ENCODE measurements at places on chromosomes 4 and X. TPM values are rescaled to one million over a fixed set of nuclear protein-coding genes. Genes with fewer than 3 reads are reported as not detected.

DNA sequence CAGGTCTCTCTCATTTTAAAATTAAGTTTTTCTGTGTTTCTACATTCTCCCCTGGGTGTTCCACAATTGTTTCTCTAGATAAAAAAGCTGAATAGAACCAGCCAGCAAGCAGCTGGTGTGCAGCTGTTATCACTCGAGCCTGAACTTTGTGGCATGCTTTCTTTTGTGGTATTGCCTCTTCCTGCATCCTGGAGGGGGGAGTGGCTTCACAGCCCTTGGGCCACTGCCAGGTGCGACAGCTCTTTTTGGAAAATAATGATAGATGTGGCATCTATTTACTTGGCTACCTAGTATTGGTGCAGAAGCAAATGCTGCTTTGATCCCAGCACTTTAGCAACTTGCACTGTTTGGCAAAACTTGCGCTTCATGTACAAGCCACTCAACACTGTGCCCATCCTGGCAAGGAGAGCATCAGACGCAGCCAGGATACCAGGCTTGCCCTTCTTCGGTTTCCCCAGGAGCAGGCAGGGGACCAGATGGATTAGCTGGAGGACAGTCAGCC is 69.4 kb downstream of the HMGB2 start:
- H3K36me3 ChIP-seq: no peaks in the 10 kb centered on the region
- no peak overlapping the region for H3K4me3 ChIP-seq
- H3K27me3 ChIP-seq: no peaks in the 10 kb centered on the region
- DNase-seq: no peak
- H3K27ac ChIP-seq: no peak overlapping the region
- peaks cover 8% of the 10 kb centered on the region for H3K4me1 ChIP-seq

- H3K27me3 ChIP-seq: no peaks in the 10 kb centered on the region
- no peak overlapping the region for H3K27ac ChIP-seq
- no peak overlapping the region for H3K4me3 ChIP-seq
These were observed 45.7 kb downstream of the MID1 start for GRCh38 chrX:10574663-10575062.

DNA sequence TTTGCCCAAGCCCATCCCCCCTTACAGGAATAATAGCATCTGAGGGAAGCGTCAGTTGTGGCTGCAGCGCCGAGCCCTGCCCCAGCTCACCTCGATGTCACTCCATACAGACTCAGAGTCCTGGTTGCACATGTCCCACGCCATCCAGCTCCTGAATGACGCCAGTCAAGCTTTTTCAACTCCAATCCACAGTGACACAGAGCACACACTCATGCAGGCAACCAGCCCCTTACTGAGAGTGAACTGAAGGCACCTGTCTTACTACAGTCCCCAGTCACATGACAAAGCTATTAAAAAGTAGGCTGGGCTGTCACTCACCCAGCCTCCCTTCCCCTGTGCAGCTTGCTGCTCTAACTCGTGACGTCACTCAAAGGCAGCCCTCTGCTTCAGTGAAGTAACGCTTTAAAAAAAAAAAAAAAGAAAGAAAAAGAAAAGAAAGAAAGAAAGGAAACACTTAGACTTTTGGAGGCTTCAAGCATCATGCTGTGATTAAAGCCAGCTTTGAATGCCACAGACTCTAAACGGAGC is at the start of gene PPARGC1A:
PPARGC1A (minus strand) TSS at position 234 of the 528 bp plus-strand sequence; CDS start at position 144, 90 bp downstream.
- peak; percentile 88 for DNase-seq
- H3K4me3 ChIP-seq: peak within 1 kb of the TSS; percentile 55
- H3K27me3 ChIP-seq: no peaks in the 10 kb centered on the region
- peak within 1 kb of the TSS; percentile 86 for H3K27ac ChIP-seq
- H3K4me1 ChIP-seq: peaks cover 54% of the 10 kb centered on the region

DNA sequence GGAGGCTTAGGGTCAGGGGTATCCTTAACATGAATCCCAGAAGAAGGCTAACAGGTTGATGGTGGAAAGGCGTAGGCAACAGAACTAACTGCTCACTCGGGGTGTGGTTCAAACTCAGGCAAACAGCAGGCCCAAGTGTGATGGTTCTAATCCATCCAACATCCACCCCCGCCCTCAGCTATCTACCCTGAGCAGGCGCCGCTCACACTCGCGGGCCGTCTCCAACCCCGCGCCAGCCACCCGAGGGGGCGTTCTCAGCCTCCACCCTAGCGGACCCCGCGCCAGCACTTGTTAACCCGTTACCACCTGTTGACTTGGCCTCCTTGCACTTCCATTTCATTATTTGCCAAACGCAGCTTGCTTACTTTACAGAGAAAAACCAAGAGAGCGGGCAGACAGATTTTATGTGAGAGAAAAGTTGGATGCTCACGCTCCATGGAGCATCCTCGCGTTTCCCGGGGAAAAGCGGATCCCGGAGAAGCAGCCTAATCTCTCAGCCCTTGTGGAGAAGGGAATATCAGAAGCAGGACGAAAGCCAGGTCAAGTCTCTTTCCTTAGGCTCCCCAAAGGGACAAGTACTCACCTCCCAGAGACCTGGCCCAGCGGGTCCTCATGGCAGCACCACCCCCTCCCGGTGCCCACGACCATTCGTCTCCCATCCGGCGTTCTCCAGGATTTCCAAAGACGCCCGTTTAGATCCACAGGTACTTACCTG is 773 bp downstream of the SNCA start:
- H3K4me3 ChIP-seq: peak overlapping the region; percentile 68
- no peaks in the 10 kb centered on the region for H3K27me3 ChIP-seq
- H3K4me1 ChIP-seq: peaks cover 22% of the 10 kb centered on the region
- DNase-seq: no peak

- no peaks in the 10 kb centered on the region for H3K4me1 ChIP-seq
- no peaks in the 10 kb centered on the region for H3K36me3 ChIP-seq
- H3K27me3 ChIP-seq: no peaks in the 10 kb centered on the region
- DNase-seq: no peak
These were observed 36.9 kb upstream of the ADGRA3 start for GRCh38 chr4:22552812-22553211.

PFKFB1 gene
- total RNA-seq: not detected

DMD gene
- total RNA-seq: 127 TPM
